Ovary (tissue), 10 donors: ENCODE measurements at places on chromosomes 5 and 9. TPM values are rescaled to one million over a fixed set of nuclear protein-coding genes. Genes with fewer than 3 reads are reported as not detected.

GRCh38 chr9:126301985-126302603, 24.5 kb upstream of the MVB12B start:
- no peaks in the 10 kb centered on the region for H3K4me1 ChIP-seq
- no peak overlapping the region for H3K4me3 ChIP-seq
- H3K36me3 ChIP-seq: no peaks in the 10 kb centered on the region
- no peak for DNase-seq
- no peak overlapping the region for H3K27ac ChIP-seq

- no peak overlapping the region for H3K27ac ChIP-seq
- no peaks in the 10 kb centered on the region for H3K36me3 ChIP-seq
- peaks cover 2% of the 10 kb centered on the region for H3K4me1 ChIP-seq
Observed at GRCh38 chr9:79632060-79632459, 60.3 kb downstream of the TLE4 start.

DNA sequence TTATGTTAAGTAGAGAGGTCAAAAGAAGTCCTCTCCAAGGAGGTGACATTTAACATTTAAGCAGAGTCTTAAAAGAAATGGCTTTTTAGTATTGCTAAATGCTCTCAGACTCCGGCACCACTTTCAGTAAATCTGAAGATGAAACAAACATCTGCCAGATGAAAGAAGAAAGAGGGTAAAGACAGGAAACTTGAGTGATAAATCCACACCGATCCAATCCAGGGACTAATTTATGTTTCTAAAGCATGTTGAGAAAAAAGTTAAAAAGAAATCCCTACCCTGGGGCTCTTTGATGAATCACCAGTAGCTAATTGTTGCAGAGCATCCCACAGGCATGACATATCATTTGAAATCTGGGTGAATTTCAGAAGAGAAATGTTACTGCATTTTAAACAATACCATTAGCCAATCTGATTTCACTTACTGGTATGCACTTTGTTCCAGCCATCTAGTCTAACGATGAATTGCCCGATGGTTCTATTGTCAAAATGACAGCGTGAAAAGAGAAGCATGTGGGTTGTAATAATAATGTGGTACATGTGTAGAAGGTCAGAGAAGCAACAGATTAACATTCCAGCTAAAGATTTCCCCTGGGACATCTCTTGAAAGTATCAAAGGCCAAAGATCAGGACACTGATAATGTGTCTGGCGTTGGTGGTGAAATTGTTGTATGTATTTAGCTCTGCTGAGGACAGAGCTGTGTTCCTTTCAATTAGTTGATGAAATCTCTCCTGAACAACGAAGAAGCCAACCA, 485.7 kb downstream of the CSNK1G3 start:
- no peaks in the 10 kb centered on the region for H3K4me1 ChIP-seq
- no peaks in the 10 kb centered on the region for H3K36me3 ChIP-seq
- DNase-seq: no peak
- H3K27ac ChIP-seq: no peak overlapping the region
- H3K27me3 ChIP-seq: no peaks in the 10 kb centered on the region

DNA sequence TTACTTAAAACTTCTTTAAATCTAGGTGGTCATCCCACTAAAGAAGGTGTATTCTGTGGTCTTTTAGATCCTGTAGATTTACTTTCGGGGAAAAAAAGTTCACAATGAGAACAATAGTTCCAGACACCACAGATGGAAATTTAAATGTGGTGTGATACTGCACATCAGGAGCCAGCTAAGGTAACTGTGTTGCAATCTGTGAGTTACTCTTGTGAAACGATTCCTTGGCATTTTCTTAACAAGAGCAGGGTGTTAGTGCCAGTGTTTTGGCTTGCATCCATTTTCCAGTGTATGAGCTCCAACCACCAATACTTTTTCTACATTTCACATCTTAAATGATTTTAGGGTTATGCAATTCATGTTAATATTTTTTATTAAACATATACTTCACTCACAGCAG, 674.5 kb downstream of the CETN3 start:
- no peaks in the 10 kb centered on the region for H3K4me1 ChIP-seq
- H3K36me3 ChIP-seq: no peaks in the 10 kb centered on the region
- H3K27me3 ChIP-seq: no peaks in the 10 kb centered on the region
- H3K4me3 ChIP-seq: no peak overlapping the region
- no peak overlapping the region for H3K27ac ChIP-seq

DNA sequence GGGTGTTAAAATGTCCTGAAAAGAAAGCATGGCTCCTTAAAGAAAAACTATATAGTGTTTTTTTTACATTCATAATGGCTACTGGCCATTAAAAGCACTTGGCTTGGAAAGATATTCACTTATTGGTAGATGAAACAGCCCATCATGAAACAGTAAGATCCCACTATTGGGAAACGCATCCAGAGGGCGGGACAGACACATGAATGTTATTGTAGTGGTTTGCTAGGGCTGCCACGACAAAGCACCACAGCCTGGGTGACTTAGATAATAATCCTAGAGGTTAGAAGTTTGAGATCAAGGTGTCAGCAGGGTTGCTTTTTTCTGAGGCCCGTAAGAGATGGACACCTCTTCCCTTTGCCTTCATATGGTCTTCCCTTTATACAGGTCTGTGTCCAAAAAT, 139.4 kb upstream of the ANKH start:
- H3K4me1 ChIP-seq: peaks cover 2% of the 10 kb centered on the region
- no peak overlapping the region for H3K27ac ChIP-seq
- no peak overlapping the region for H3K4me3 ChIP-seq
- H3K36me3 ChIP-seq: no peaks in the 10 kb centered on the region

DNA sequence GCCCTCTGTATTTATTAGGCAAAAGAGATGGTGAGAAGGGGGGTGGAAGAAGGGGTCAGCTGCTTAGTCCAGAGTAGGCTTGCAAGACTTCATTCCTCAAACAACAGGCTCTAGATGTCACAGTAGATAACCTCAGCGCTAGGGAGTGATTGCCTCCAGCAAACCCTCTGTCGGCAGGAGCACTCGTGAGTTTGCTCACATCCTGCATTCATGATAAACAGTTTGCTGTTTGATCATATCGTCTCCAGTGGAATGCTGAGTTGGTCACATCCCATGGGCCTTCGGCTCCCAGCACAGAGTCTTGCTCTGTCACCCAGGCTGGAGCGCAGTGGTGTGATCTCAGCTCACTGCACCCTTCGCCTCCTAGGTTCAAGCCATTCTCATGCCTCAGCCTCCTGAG, 3.6 kb downstream of the TTC23L start:
- H3K27ac ChIP-seq: no peak overlapping the region
- H3K4me1 ChIP-seq: peaks cover 3% of the 10 kb centered on the region
- DNase-seq: no peak
- H3K27me3 ChIP-seq: no peaks in the 10 kb centered on the region
- H3K36me3 ChIP-seq: no peaks in the 10 kb centered on the region

GRCh38 chr5:146213210-146213826, 9.9 kb downstream of the RBM27 start:
- no peaks in the 10 kb centered on the region for H3K36me3 ChIP-seq
- peaks cover 5% of the 10 kb centered on the region for H3K4me1 ChIP-seq
- H3K27me3 ChIP-seq: no peaks in the 10 kb centered on the region
- H3K4me3 ChIP-seq: no peak overlapping the region
- DNase-seq: no peak

DNA sequence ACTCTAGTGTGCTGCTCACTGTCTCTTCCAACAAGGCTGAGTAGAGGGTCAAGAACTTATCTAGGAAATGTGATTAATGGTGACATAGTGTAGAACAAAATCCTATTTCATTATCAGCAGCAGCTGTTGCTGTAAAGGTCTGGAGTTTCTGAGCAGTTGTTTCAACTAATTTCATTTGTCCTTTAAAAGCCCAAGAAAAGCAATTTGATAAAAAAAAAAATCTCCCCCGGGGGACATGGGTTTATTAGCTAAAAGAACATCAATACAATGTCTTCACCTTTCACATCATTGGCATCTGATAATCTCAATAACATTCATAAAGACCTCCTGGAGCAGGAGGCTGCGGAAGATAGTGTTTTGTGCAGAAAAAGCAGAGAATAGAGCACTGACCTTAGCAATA, 468.1 kb downstream of the KCTD16 start:
- H3K36me3 ChIP-seq: no peaks in the 10 kb centered on the region
- no peak for DNase-seq
- H3K27me3 ChIP-seq: no peaks in the 10 kb centered on the region
- H3K4me3 ChIP-seq: no peak overlapping the region
- H3K27ac ChIP-seq: no peak overlapping the region

GRCh38 chr9:14307989-14308852, 5.7 kb downstream of the NFIB start:
- no peak overlapping the region for H3K4me3 ChIP-seq
- no peak overlapping the region for H3K27ac ChIP-seq
- H3K36me3 ChIP-seq: no peaks in the 10 kb centered on the region
- peaks cover 1% of the 10 kb centered on the region for H3K4me1 ChIP-seq
- DNase-seq: no peak

DNA sequence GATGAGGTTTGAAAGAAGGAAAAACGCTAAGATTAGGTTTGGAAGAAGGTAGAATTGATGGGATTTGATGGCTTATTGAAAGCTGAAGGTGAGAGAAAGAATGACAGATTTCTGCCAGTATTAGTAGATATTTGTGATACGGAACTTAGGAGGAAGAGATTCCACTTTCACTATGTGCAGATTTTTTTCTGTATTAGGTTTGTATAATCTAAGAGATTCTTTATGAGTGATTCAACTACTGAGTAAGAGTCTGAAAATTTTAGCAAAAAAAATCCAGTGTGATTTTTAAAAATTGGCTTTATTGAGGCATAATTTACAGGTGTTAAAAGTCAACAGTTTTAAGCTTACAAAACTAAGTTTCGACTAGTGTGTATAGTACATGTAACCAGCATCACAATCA, 54.1 kb downstream of the AP3S1 start:
- peaks cover 5% of the 10 kb centered on the region for H3K4me1 ChIP-seq
- H3K36me3 ChIP-seq: no peaks in the 10 kb centered on the region
- H3K27ac ChIP-seq: no peak overlapping the region
- H3K27me3 ChIP-seq: no peaks in the 10 kb centered on the region
- no peak for DNase-seq

GRCh38 chr9:29422438-29422837, 1849.2 kb upstream of the C9orf72 start:
- H3K36me3 ChIP-seq: no peaks in the 10 kb centered on the region
- H3K4me3 ChIP-seq: no peak overlapping the region
- no peak overlapping the region for H3K27ac ChIP-seq
- no peak for DNase-seq
- H3K27me3 ChIP-seq: no peaks in the 10 kb centered on the region
- no peaks in the 10 kb centered on the region for H3K4me1 ChIP-seq

DNA sequence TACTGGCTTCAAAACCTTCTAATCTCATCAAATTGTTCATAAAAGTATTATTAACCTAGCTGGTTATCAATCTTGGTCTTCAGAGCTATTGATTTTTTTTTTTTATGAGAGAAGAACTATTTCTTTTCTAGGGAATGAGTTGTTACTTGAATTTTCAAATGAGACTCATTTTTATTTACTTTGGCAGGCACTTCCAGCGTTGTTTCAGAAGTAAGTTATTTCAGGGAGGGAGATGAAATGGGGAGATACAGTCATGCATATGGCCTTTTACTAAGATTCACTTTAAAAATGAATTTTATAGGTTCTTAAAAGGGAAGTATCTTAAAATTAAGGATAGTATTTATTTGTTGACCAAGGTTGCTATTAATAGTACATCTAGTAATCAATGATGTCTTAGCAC, 129.6 kb downstream of the IZUMO3 start:
- DNase-seq: no peak
- H3K27ac ChIP-seq: no peak overlapping the region
- H3K36me3 ChIP-seq: no peaks in the 10 kb centered on the region
- H3K4me3 ChIP-seq: no peak overlapping the region

DNA sequence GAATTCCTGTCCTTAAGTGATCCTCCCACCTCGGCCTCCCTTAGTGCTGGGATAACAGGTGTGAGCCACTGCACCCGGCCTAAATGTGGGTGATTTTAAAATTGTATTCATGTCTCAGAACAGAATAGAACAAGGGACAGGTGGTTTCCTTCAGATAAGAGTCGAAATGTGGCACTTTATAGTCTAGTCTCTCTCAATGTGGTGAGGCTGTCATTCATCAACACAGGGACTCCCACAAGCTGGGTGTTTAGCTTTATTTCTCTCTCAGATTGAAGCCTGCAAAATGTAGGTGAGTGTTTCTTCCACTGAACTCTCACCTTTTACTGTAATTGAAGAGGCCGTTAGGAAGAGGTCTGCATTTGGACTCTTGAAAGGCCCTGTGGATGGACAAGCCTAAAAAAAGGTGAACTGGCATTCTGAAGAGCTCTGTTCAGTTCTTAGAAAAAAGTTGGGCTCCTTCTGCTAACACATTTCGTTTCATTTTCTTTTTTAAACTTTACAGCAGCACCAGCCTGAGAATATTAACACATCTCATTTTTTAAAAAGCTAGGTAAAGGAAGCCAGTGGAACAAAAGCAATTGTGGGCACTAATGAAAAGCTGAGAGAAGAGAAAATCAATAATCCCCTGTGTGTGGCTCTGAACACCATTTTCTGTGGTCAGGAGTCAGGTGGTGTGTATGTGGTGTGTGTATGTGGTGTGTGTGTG, 126.2 kb upstream of the SLC28A3 start:
- H3K4me3 ChIP-seq: no peak overlapping the region
- H3K36me3 ChIP-seq: no peaks in the 10 kb centered on the region
- H3K27me3 ChIP-seq: no peaks in the 10 kb centered on the region

GRCh38 chr5:125446986-125447385, 700.5 kb upstream of the ZNF608 start:
- no peak for DNase-seq
- H3K4me1 ChIP-seq: no peaks in the 10 kb centered on the region
- no peaks in the 10 kb centered on the region for H3K36me3 ChIP-seq
- H3K4me3 ChIP-seq: no peak overlapping the region
- H3K27me3 ChIP-seq: no peaks in the 10 kb centered on the region
- H3K27ac ChIP-seq: no peak overlapping the region

DNA sequence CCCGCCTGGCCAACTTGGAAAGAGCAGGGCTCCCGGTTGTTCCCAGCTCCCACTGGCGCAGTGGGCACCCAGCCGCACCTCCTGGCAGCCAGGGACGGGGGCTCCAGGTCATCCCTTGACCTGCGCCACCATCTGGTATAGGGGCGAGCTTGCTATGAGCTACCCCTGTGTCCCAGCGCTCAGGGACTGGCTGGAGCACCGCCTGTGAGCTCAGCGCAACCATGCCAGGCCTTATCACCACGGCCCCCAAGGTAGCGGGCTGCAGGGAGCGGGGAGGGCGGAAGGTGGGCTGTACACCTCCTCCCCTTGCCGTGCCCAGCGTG, 15.4 kb upstream of the RASA1 start:
- no peaks in the 10 kb centered on the region for H3K27me3 ChIP-seq
- DNase-seq: no peak
- H3K36me3 ChIP-seq: no peaks in the 10 kb centered on the region
- H3K4me3 ChIP-seq: no peak overlapping the region

Gene SNCAIP
- 51.6 TPM for total RNA-seq

Gene C5orf15
- total RNA-seq: 33.2 TPM

Gene PLAC8L1
- total RNA-seq: not detected

Gene ADAMTSL2
- total RNA-seq: 1.6 TPM

Gene TXNDC8
- not detected for total RNA-seq

Gene MZB1
- total RNA-seq: 1.5 TPM
